ENCODE measurements at places on chromosomes 1 and 21. TPM values are rescaled to one million over a fixed set of nuclear protein-coding genes. Genes with fewer than 3 reads are reported as not detected.

DNA sequence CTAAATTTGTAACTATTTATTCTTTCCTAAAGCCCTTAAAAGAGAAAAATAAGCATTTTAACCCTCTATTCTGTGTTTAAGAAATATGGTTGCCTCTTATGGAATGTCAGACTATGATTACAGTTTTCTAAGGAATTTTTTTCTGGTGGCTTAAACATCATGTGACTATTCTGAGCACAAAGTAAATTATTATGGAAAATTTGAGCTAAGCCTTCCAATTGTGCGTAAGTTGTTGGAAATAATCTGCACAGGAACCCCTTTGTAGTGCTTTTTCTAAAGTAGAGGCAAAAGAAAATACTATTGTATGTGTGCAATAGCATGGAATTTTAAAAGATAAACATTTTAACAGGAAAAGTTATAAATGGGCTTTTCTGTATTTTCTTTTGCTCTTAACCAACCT is 254.8 kb downstream of the PBX1 start:
- DNase-seq = no peak
- no peaks in the 10 kb centered on the region for H3K36me3 ChIP-seq
- H3K27me3 ChIP-seq = no peaks in the 10 kb centered on the region
- no peaks in the 10 kb centered on the region for H3K4me1 ChIP-seq
- no peak overlapping the region for H3K27ac ChIP-seq
- no peak overlapping the region for H3K4me3 ChIP-seq

DNA sequence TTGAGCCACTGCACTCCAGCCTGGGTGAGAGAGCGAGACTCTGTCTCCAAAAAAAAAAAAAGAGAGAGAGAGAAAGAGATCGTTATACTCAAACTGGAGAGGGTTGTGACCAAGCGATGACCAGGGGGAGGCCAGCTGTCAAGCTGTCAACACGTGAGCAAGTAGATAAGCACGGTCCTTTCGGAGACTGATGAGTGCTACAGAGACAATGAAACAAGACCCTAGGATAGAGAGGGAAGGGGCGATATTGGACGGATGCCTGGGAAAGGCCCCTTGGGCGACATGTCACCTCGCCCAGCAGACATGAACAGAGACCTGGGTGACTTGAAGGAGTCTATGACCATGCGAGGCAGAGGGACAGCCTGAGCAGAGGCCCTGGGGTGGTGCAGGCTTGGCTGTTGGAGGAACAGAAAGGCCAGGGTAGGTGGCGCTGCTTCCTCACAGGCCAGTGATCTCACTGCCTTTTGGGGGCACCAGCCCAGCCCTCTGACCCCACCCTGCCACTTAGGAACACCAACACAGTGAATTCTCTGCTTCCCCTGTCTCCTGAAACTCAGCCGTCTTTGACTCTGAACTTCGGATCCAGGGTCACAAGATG is 100.8 kb upstream of the IFFO2 start:
- DNase-seq = no peak
- H3K4me1 ChIP-seq = no peaks in the 10 kb centered on the region
- no peaks in the 10 kb centered on the region for H3K36me3 ChIP-seq
- no peak overlapping the region for H3K4me3 ChIP-seq

- no peaks in the 10 kb centered on the region for H3K36me3 ChIP-seq
- peaks cover 4% of the 10 kb centered on the region for H3K4me1 ChIP-seq
- no peak overlapping the region for H3K4me3 ChIP-seq
Measured at GRCh38 chr1:228818928-228819630, 83.8 kb downstream of the RHOU start.

PLA2G5 gene
- 0.16 TPM for total RNA-seq

All from GM23338 (cell line).